ENCODE measurements at places on chromosomes 12 and 14.

GRCh38 chr14:76133103-76133502 lies 18.6 kb upstream of the GPATCH2L start:
- peak; percentile 39 for DNase-seq

GRCh38 chr12:53967421-53967925 lies 5.5 kb upstream of the HOXC11 start:
- no peak for DNase-seq

- DNase-seq = no peak
Measured at GRCh38 chr12:79645235-79645630, 45.5 kb downstream of the PAWR start.

DNA sequence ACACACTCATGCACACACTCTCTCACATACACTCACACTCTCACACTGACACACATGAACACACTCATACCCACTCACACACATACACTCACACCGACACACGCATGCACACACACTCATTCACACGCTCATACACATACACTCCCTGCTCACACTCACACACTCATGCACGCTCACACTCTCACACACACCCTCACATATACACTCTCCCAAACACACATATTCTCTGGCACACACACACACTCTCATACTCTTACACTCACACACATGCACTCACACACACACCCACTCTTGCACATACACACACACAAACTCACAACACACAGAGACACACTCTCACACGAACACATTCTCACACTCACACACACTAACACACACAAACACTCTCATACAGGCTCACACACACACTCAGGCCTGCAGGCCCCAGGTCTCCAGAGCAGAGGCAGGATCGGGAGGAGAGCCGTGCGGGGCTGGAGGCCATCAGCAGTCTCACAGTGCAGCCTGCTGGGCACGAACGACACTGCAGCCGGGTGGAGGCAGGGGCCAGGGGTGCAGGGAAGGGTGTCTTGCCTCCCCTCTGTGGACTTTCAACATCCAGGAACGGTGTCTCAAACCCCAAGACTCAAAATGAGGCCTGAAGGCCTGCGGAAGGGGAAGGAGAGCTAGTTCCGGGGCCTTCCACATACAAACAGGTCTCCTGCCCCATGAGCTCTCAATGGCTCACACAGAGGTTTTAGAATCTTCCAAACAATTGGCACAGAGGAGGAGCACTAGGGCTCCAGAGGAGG lies 148.7 kb downstream of the ANO2 start:
- DNase-seq = peak; percentile 71

- no peak for DNase-seq
Measured at GRCh38 chr12:132500142-132500855, 10.3 kb downstream of the FBRSL1 start.

- DNase-seq = no peak
Measured at GRCh38 chr14:101188571-101188915, 285.0 kb upstream of the RTL1 start.

- DNase-seq = no peak
Measured at GRCh38 chr12:10027721-10028120, 2.8 kb upstream of the CLEC9A start.

GRCh38 chr12:132454933-132455418 lies 35.0 kb upstream of the FBRSL1 start:
- no peak for DNase-seq

GRCh38 chr14:51844081-51844881 lies 16.1 kb upstream of the GNG2 start:
- DNase-seq = no peak

DNA sequence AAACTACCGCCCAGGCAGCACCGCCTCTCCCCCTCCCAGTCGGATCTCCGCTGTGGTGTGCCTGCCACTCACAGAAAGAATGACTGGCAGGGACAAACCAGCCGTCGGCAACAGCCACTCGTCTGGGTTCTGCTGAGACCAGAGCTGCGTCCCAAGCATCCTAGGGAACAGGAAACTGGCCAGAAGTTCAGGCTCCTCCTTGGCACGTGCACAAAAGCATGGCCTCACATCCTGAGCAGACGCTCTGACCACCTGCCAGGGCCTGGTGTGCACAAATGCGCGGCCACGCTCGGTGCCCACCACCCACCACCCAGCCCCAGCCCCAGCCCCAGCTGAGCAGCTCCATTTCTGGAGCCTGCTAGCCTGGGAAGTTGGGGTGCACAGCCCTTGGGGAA lies 214.8 kb downstream of the DPF3 start:
- no peak for DNase-seq

- no peak for DNase-seq
Measured at GRCh38 chr12:26229910-26230309, 34.5 kb downstream of the SSPN start.

DNA sequence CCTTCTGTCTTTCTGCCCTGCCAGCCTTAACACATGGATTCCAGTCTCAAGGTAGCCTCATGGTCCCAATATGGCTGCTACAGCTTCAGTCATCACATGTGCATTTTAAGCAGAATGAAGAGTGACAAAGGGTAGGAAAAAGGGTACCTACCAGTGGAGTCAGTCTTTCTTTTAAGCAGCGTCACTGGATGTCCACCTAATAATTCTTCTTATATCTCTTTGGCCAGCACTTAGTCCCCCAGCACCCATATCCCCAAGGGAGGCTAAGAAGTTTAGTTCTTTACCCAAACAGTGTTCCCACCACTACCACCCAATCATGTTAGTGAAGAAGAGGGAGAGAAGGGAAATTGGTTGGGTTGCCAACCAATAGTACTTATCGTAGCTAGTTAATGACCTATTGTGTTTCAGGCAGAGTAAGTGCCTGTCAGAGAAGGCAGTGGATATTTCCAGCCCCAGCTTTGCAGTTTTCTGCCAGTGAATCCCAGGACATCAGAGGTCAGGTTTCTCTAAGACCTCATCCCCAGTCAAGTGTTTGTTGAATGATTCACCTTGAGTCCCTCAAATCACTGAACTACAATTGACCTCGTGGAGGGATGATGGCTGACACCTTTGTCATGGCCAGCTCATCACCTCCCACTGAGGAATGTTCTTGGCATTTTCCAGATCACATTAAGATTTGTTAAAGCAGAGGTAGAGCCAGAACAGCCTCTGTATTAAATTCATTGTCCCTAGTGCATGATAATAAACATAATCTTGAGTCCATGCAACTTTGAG lies 250.9 kb upstream of the CRY1 start:
- no peak for DNase-seq

- DNase-seq = no peak
Measured at GRCh38 chr12:3071107-3071506, 6.1 kb upstream of the TSPAN9 start.

- no peak for DNase-seq
Measured at GRCh38 chr12:108568338-108569154, 6.2 kb downstream of the ISCU start.

- no peak for DNase-seq
Measured at GRCh38 chr12:113006641-113007040, 28.3 kb downstream of the OAS2 start.

- DNase-seq = no peak
Measured at GRCh38 chr12:103556890-103557627, 30.0 kb upstream of the STAB2 start.

DNA sequence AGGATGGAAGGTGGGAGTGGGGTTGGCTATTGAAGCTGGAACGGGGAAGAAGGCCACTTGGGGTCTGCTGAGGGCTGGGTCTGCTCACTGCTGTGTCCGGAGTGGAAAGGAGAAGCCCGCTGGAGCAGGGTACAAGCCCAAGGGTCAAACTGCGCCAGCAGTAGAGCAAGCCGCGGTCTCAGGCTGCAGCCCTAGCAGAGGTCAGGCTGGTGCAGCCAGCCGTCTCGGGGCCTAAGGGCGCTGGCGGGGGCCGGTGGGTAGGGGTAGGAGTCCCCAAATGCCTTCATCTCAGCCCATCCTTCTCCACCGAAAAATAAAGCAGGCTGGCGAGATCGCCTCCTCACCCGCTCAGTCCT lies 718 bp upstream of the JDP2 start:
- no peak for DNase-seq

GRCh38 chr12:1747609-1748008 lies 56.7 kb downstream of the ADIPOR2 start:
- DNase-seq = no peak

DNA sequence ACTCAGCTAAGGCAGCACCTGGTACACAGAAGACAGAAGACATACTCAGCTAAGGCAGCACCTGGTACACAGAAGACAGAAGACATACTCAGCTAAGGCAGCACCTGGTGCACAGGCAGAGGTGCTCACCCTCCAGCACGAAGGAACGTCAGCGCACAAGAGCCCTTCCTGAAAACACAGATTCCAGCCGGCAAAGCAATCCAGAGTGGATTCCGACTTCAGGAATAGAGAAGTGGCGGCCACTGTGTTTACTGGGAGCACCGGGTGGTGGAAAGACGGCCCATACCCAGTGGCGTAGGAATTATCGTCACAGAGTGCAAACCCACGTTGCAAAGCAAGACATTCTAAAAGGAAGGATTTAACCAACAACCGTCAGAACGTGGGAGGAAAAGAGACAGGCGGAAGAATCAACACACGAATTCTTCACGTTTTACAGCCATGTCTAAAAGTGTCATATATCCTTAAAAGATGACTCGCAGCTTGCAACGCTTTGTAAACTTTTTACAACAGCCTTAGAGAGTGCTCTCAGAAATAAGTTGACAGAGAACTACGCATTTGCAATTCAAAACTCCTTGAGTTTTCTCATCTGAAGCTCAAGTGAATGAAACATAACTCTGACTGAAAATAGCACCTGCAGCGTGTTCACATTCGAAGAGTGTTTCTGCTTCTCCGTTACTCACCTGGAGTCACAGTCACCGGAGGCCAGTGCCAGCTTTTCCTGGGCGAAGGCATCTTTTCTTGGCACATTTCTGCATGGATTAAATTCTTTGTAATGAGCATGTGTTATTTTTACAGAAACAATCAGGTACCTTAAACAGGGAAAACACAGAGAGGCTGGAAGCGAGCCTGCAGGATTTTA lies 55.8 kb upstream of the GALNT9 start:
- no peak for DNase-seq

DNA sequence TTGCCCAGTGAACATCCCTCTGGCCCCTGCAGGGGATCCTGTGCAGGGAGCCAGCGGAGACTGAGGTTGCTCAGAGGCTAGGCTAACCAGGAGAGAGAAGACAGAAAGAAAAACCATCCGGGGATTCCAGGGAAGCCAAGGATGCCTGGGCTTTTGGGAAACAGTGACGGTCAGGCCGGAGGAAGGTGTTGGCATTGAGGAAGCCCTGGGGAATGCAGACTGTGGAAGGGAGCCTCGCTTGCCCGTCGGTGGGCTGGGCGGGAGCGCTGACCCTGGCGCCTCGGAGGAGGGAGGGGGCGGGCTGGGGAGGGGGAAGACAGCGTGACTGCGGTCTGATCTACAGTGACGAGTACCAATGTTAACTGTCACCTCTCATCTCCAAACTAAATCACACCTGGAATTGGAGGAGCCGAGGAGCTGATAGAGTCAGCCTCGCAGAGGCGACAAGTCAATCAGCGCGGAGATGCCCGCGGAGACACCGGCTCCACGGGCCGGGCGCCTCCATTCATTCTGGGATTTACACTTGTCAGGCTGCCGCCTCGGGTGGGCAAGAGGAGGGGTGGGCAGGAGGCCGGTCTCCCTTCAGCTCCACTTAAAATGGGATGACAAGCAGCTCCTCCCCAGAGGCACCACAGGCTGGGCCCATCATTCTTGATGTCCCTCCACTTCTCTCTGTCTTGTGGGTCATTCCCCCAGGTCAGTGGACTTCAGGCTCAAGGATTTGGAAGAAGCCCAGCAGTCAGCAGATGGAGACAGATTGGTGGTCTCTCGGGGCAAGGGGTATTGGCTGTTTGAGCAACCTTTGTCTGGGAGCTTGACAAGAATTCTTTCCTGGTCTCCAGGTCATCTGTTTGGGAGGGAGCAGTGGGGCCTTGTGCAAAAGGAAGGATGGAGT lies 20.4 kb upstream of the GPATCH2L start:
- no peak for DNase-seq

GRCh38 chr12:22262309-22262708 lies 72.2 kb downstream of the ST8SIA1 start:
- DNase-seq = no peak

DNA sequence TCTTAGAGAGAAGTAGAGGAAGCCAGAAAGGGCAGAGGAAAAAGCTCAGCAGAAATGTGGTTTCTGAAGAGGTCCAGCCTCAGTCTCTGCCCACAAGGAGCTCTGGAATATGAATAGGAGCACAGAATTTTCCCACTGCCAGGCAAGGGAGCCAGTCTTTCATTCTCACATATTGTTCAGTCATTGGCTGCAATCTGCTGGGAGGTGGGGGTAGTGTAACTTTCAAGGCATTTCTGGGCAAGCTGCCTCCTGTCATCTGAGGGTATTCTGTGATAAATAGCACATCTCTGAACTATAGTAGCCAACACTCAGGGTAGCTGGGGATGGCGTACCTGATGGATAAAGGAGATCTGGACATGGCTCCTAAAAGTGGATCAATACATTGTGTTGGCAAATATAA lies 127.2 kb downstream of the LRRK2 start:
- DNase-seq = no peak

DNA sequence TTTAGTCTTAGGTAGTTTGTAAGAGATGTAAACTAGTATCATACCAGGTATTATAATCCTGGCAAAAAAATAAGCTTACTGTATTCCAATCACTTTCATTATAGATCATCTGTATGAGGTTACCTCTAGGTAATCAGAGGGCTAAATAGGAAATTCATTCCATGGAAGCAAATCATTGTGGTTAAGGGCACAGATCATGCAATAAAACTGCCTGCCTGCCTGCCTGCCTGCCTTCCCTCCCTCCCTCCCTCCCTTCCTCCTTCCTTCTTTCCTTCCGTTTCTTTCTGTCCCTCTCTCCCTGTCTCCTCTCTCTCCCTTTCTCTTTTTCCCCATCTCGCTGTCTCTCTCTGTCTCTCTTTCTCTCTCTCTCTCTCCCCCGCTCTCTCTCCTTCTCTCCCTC lies 3.2 kb upstream of the CLEC9A start:
- no peak for DNase-seq

GRCh38 chr12:32379213-32379612 lies 20.1 kb upstream of the FGD4 start:
- DNase-seq = no peak

DNA sequence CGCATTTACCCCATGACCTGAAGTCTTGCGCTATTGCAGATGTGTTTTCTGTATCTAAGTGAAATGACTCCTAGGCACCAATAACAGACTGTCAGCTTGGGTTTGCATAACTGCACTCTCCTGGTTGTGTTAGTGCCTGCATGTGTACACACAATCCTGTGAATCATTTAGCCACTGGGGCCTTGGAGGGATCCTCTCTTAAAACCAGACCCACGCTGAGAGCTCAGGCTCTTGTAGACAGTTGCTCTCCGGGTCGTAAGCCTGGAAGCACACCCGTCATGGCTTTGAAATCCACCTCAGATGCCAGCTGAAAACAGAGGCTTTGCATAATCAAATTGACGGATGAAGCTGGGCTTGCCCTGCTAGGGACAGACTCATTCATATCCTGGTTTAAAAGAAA lies 79.2 kb upstream of the RBM19 start:
- DNase-seq = no peak

- no peak for DNase-seq
Measured at GRCh38 chr12:569091-569676, 94.1 kb downstream of the NINJ2 start.

GRCh38 chr12:53626702-53627169 lies 554 bp upstream of the ATF7 start:
- DNase-seq = no peak

Measured in progenitor cell of endocrine pancreas (in vitro differentiated cells).